ENCODE measurements at places on chromosomes 11 and 22.
A peak's percentile ranks its signal among the peaks of the same experiment; 100 is the strongest.

GRCh38 chr11:108160970-108161566, 39.7 kb downstream of the ACAT1 start:
- DNase-seq, result no peak

- DNase-seq, result peak; percentile 44
Observed at GRCh38 chr11:122690801-122691548, 35.5 kb downstream of the UBASH3B start.

DNA sequence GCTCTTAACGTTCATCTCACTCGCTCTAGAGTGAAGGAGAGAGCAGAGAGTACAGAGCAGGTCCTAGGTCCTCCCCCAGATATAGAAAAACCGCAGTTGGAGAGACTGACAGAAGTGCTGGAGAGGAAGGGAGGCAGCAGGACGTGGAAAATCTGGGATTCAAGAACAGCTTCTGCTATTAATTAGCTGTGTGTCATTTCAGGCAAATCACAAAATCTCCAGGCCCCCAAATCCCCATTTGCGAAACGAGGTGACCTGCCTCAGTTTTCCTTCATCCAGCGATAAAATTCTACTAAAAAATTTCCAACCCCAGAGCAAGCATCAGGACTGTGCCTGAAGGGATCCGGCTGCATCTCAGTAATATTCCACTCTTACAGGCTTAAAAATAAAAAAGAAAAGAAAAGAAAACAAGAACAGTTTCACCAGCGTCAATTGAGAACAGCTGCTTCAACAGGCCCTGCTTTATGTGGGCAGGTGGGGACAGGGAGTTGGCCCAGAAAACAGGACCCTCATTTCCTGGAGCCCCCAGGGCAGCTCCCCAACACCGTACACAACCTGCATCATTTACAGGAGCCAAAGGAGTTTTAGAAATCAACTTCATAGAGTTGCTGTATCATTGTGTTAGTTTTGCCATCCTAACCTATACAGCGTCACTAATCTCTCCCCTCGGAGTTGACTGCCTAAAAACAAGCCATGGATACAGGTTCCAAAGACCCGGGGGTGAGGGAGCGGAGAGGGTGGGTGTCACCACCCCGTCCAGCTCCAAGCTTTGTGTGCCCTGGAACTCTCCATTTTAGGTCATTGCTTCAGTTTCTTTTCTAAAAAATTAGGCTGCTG, 2.3 kb upstream of the MALAT1 start:
- DNase-seq, result no peak

DNA sequence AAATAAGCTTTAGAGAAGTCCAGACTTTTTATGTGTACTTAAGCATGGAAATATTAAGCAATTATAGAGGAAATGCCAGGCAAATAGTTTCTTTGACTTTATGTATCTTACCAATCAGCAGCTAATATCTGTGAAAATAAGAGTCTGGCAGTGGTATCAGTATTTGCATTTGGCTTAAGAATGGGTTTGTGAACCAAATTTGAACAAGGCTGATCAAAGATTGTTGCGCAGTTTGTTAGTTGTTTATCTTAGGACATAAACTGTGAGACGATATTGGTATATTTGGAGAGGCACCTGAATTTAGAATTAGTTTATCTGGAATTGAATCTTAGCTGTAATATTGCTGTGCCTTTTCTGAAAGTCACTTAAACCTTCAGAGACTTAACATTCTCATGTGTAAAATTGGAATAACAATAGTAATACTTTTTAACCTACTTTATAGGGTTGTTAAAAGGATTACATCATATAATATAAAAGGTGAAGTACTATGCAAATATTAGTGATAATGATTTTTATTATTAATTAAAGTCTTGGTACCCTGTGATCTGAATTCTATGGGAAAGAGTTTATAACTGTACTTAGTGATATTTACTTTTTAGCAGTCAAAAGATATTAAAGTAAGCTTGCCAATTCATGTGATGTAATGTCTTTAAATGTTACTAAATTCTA, 66.4 kb downstream of the DYNC2H1 start:
- DNase-seq, result no peak

- DNase-seq, result no peak
Observed at GRCh38 chr11:87355596-87355995, 317.9 kb downstream of the TMEM135 start.
